ENCODE measurements at places on chromosomes 5 and 9.

DNA sequence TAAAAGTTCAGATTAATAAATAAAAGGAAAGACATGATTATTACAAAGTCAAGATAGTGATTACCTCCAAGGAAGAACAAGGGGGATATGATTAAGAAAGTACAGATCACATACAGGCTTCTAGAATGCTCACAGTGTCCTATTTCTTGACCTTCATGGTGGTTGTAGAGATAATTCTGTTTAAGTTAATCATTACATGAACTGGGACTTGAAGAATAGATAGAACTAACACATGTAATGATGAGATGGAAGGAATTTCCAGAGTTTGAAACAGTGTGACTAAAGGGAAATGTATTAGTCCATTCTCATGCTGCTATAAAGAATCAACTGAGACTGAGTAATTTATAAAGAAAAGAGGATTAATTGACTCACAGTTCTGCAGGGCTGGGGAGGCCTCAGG, 72.7 kb downstream of the LURAP1L start:
- DNase-seq: no peak

DNA sequence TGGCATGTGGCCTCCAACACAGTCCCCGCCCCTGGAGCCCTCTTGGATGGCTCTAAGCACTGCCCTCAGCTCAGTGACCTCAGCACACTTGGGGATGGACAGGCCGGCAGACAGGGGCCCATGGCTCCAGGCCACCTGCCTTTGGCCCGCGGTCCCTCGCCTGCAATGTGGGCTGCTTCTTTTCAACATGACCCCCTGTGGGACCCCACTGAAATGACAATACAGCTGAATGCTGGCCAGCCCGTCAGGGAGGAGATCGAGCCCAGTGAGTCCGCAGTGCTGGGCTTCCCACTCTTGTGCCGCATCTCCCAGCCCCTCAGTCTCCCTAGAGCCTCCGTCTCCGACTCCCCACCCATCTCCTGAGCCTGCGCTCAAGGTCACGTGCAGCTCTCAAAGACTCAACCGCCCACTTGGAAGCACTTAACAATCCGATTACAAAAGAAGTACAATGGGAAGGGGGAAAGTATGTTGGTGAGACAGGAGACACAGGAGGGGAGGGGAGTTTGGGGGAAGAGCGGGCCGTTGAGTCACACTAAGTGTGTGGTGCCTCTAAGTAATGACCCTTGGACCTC, 238.9 kb downstream of the HSPA4 start:
- DNase-seq: no peak

DNA sequence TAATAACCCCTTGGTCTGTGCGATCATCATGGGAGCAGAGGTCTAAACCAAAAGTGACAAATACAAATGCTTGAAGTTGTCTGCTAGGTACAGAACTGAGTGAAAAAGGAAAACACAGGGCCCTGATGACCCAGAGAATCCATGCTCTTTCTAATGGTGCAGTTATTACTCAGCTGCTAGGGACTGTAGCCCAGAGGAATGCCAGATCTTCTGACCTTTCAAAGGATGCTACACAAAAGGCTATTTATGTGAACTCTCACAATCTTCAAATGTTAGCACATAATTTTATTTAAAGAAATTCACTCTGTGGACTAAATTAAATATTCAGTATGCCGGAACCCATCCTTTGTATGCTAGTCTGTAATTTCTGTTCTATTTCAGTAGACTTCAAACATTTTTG, 79.9 kb downstream of the PRR16 start:
- DNase-seq: no peak

DNA sequence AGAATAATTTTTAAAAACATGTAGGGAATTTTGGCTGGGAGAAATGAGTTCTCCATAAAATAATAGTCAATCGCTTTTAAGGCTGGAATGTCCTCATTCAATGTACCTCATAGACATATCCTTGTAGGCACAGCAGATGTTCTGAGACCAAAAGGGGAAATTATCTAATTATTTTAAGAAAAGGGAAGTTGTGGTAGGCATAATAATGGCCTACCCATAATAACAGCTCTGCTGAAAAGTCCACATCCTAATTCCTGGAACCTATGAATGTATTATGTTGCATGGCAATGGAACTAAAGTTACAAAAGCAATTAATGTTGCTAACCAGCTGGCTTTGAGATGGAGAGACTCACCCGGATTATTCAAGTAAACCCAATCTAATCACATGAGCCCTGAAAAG, 216.1 kb downstream of the TRIM36 start:
- DNase-seq: no peak

DNA sequence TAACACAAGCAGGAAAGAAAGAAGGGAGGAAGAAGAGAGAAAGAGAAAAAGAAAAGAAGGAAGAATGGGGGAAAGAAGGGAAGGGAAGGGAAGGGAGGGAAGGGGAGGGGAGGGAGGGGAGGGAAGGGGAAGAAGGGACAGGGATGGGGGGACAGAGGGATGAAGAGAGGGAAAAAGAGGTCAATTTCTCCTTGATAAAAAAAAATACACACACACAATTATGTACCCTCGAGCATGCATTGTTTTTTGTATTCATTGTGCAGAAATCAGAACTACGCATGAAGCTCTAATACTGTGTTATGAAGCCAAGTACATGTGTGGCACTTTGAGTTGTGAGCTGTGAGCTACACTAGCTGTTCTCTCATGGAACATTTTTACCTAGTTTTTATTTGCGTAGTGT, 274.9 kb upstream of the CDH18 start:
- DNase-seq: no peak
